CD4-positive, alpha-beta T cell treated with Interleukin-10 for 1 hour (primary cell): ENCODE measurements at places on chromosomes 6 and 20.

- DNase-seq: no peak
Measured at GRCh38 chr6:101462576-101462975, 69.1 kb downstream of the GRIK2 start.

- DNase-seq: peak; percentile 39
Measured at GRCh38 chr6:10478187-10479040, 42.7 kb upstream of the GCNT2 start.

DNA sequence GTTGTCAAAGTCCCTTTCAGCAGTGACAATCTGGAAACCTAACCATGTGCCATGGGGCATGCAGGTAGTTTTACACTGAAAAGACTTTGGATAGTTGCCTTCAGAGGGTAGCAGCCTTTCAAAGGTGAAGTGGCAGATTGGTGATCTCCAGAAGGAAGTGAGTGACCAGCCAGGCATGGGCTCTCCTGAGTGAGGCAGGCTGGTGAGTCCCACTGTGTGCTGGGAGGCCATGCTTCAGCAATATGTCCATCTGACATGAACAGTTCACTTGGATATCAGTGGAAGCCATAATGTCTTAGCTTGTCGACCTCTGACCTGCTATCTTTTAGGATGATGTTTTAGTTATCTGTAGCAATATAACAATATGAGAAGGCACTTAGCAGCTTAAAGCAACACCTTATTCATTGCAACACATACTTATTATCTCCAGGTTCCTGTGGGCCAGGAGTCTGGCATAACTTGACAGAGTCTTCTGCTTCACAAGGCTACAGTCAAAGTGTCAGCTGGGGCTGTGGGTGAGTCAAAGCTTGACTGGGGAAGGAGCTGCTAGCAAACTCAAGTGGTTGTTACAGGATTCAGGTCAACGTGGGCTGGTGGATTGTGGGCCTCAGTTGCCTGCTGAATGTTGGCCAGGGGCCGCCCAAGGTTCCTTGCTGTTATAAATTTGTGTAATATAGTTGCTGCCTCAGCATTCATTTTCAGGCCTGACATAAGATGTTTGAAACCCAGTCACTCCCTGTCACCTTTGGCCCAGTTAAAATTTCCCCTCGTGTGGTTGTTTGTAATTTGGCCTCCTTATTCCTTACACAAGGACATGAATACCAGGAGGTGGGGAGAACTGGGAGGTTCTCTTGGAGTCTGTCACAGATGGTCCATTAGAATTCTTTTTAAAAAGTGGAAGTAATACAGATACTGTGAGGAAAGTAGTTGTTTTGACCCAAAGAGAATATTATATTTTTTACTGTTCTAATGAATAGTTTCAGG, 100.2 kb downstream of the UST start:
- no peak for DNase-seq

GRCh38 chr6:63313111-63313510, 6.7 kb downstream of the LGSN start:
- no peak for DNase-seq

DNA sequence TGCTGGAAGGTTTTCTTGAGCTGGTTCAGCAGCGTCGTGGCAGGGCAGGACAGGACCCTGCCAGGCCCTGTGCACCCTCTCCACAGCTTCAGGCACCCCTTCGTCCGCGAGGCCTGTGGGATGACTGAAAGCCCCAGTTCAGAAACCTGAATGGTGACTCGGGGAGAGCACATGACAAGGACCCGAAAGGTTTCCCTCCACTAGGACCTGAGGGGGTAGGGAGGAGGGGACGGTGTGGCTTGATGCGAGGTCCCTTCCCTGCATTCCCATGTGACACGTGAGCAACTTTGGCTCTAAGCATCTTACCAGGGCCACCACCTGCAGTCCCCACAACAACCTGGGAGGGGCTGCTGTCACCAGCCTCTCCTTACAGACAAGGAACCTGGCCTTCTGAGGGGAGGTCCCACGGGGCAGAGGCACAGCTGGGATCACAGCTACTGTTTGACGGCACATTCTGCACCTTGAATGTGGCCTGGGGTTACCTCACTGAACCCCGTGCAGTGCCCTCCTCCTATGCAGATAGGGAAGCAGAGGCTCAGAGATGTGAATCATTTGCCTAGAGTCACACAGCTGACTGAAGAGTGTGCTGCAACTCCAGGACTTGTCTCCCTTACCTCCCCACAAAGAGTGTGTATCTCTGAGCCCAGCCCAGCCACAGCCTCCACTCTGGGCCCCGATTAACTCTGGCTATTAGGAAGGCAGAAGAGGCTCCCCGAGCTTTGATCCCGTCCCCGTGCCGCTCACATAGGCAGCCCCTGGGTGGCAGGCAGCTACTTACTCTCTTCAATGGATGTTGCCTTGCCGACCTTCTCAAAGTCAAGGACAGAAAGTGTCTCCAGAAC, 84.6 kb downstream of the PTPN1 start:
- no peak for DNase-seq
